ENCODE measurements at places on chromosomes 4 and X. TPM values are rescaled to one million over a fixed set of nuclear protein-coding genes. Genes with fewer than 3 reads are reported as not detected.

The CXorf65 gene
- not detected for total RNA-seq

The FGB gene
- not detected for total RNA-seq

The HEPH gene
- 102 TPM for total RNA-seq

The MTMR1 gene
- 20.2 TPM for total RNA-seq

The S100P gene
- total RNA-seq = not detected

Measured in smooth muscle cell of the pulmonary artery (primary cell).